Muscle of leg (tissue), 16 donors: ENCODE measurements at places on chromosomes 1 and 21. TPM values are rescaled to one million over a fixed set of nuclear protein-coding genes. Genes with fewer than 3 reads are reported as not detected.

Gene CDC42BPA
- 38.2 TPM for total RNA-seq

Gene AP4B1
- total RNA-seq = 20.2 TPM

Gene NBPF20
- 9.4 TPM for total RNA-seq

Gene ARHGAP30
- 1.3 TPM for total RNA-seq

Gene CDKN2C
- total RNA-seq = 10.9 TPM

Gene PTCH2
- total RNA-seq = 2.7 TPM

Gene LEMD1
- total RNA-seq = not detected

Gene CHD5
- total RNA-seq = 0.09 TPM

Gene ACOT11
- 8.2 TPM for total RNA-seq

Gene LCE3E
- not detected for total RNA-seq

DNA sequence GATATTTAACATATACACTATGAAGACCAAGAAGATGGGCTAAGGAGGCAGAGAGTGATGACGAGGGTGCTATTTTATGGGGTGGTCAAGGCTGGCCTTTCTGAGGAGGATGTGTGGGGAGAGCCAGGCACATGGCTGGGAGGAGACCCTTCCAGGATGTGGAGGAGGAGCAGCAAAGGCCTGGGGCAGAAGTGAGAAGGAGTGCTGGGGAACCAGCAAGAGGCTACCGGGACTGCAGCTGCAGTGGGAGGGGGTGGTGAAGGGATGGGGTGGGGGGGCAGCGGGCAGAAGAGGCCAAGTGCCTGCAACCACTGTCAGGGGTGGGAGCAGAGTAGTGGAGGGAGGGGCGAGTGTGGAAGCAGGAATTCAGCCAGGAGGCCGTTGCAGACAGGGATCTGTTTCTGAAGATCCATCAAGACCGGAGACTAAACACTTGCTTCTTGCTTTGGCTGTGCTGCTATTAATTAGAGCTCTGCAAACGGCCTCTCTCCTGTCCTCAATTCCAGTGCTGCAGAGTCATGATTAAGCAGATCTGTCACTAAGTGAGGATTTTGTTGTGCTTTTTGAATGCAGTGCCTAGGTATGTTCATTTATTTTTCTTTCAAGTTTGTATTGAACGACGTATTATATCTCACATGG is 89.9 kb downstream of the IER5 start:
- peaks cover 43% of the 10 kb centered on the region for H3K4me1 ChIP-seq
- no peak overlapping the region for H3K4me3 ChIP-seq
- H3K27me3 ChIP-seq = no peaks in the 10 kb centered on the region
- H3K36me3 ChIP-seq = no peaks in the 10 kb centered on the region
- peak overlapping the region; percentile 42 for H3K27ac ChIP-seq

DNA sequence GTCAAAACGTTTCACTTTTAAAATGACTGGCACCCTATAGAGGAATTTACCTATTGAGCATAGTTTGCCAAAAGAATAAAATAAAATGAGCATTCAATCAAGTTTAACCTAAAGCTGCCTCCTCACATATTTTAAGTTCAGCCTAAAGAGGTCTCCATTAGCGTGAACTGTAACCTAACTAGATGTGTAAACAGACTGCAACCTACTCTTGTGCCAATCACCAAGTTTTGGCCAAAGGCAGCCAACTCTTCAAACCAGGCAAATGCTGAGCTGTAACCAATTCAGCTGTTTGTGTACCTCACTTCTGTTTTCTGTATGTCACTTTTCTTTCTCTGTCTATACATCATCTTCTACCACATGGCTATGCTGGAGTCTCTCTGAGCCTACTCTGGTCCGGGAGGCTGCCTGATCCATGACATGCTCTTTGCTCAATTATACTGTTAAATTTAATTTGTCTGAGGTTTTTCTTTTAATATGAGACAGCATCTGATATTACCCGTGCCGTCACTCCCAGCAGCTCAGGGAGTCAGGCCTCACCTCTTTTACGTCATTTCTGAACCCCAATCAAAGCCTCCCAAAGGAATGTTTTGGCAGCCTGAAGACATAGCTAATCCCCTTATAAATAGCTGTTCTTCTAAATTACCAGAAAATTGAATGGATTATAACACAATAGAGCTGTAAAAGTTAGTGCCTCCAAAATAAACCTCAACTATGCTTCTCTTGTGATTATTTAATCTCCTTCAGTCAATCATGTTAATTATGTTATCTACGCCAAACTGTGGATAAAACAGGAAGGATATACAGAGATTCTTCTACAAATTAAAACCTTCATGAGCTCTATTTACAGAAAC is 81.0 kb upstream of the NR5A2 start:
- no peaks in the 10 kb centered on the region for H3K4me1 ChIP-seq
- no peak overlapping the region for H3K4me3 ChIP-seq
- H3K27me3 ChIP-seq = no peaks in the 10 kb centered on the region
- DNase-seq = no peak
- no peak overlapping the region for H3K27ac ChIP-seq
- H3K36me3 ChIP-seq = no peaks in the 10 kb centered on the region

GRCh38 chr1:159964144-159964543 is 10.1 kb upstream of the SLAMF9 start:
- peaks cover 2% of the 10 kb centered on the region for H3K27me3 ChIP-seq
- no peak for DNase-seq
- H3K36me3 ChIP-seq = no peaks in the 10 kb centered on the region
- H3K4me3 ChIP-seq = no peak overlapping the region
- no peak overlapping the region for H3K27ac ChIP-seq

DNA sequence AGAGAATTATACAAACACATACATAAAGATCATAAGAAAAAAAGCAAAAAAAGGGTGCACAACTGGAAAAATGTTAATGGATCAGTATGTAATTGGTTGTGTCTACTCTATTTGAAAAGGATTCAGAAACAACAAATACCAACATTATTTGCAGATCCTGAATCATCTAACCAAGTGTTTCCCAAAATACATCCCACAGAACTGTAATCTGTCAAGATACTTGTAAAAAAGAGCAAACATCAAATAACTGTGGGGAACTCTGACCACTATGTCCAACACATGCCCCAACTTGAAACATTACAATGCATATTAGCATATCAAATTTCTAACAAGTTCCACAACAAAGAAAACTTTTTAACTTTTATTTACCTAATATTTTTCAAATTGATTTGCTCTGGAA is 22.6 kb downstream of the ANKRD13C start:
- H3K4me1 ChIP-seq = no peaks in the 10 kb centered on the region
- no peak for DNase-seq
- no peak overlapping the region for H3K4me3 ChIP-seq
- no peak overlapping the region for H3K27ac ChIP-seq
- no peaks in the 10 kb centered on the region for H3K27me3 ChIP-seq
- peaks cover 4% of the 10 kb centered on the region for H3K36me3 ChIP-seq

DNA sequence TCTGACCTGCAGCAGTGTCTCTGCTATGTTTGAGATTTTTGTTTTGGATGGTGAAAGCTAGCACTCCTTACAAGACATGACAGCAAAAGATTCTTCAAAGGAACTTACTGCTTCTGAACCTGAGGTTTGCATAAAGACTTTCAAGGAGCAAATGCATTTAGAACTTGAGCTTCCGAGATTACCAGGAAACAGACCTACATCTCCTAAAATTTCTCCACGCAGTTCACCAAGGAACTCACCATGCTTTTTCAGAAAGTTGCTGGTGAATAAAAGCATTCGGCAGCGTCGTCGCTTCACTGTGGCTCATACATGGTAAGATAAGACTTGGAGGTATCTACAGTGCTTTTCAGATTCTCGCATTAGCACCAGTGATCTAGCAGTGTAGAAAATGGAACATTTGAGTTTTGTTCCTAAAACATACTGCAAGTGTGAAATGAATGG is 200.2 kb downstream of the PDE4B start:
- H3K27me3 ChIP-seq = no peaks in the 10 kb centered on the region
- no peaks in the 10 kb centered on the region for H3K36me3 ChIP-seq
- H3K4me1 ChIP-seq = no peaks in the 10 kb centered on the region

DNA sequence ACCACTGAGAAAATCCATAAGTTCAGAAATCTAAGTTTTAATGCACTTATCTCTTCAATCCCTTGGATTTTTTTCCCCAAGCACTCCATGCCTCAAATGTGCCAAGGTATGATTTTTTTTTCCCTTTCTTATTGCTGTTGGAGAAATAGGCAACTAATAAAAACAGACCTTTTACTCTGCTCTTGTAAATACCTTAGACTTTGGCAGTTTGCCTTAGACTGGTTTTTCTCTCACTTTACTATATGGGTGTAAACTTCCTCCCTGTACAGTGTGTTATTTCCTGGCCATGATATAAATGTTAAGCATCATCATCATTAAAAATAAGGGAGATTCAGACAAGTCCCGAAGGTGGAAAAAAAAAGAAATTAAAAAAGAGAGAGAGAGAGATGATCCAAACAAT is 65.7 kb downstream of the LRRC8C start:
- H3K27me3 ChIP-seq = no peaks in the 10 kb centered on the region
- no peaks in the 10 kb centered on the region for H3K4me1 ChIP-seq
- no peaks in the 10 kb centered on the region for H3K36me3 ChIP-seq
- peak; percentile 41 for DNase-seq
- H3K27ac ChIP-seq = no peak overlapping the region
- H3K4me3 ChIP-seq = no peak overlapping the region

- DNase-seq = peak; percentile 68
- H3K4me1 ChIP-seq = peaks cover 3% of the 10 kb centered on the region
- no peaks in the 10 kb centered on the region for H3K27me3 ChIP-seq
- H3K27ac ChIP-seq = no peak overlapping the region
- H3K36me3 ChIP-seq = no peaks in the 10 kb centered on the region
These were observed 566.8 kb upstream of the USP24 start for GRCh38 chr1:55781944-55782482.

- H3K4me3 ChIP-seq = no peak overlapping the region
- no peaks in the 10 kb centered on the region for H3K27me3 ChIP-seq
- DNase-seq = no peak
- H3K36me3 ChIP-seq = no peaks in the 10 kb centered on the region
These were observed 1.9 kb downstream of the CTSE start for GRCh38 chr1:206021626-206022365.

- no peaks in the 10 kb centered on the region for H3K27me3 ChIP-seq
- no peak overlapping the region for H3K27ac ChIP-seq
- no peaks in the 10 kb centered on the region for H3K4me1 ChIP-seq
- no peaks in the 10 kb centered on the region for H3K36me3 ChIP-seq
- no peak for DNase-seq
- H3K4me3 ChIP-seq = no peak overlapping the region
These were observed 19.0 kb upstream of the DUSP10 start for GRCh38 chr1:221760911-221761310.

- H3K4me3 ChIP-seq = no peak overlapping the region
- H3K36me3 ChIP-seq = no peaks in the 10 kb centered on the region
- H3K4me1 ChIP-seq = peaks cover 9% of the 10 kb centered on the region
- H3K27me3 ChIP-seq = no peaks in the 10 kb centered on the region
- no peak overlapping the region for H3K27ac ChIP-seq
- DNase-seq = no peak
These were observed 32.9 kb downstream of the NIBAN1 start for GRCh38 chr1:184941410-184941733.

GRCh38 chr21:41914965-41915364 is 35.8 kb upstream of the PRDM15 start:
- H3K27me3 ChIP-seq = no peaks in the 10 kb centered on the region
- no peak for DNase-seq
- H3K36me3 ChIP-seq = peaks cover 55% of the 10 kb centered on the region

- no peak overlapping the region for H3K4me3 ChIP-seq
- no peak for DNase-seq
- H3K4me1 ChIP-seq = no peaks in the 10 kb centered on the region
- H3K27ac ChIP-seq = no peak overlapping the region
- no peaks in the 10 kb centered on the region for H3K36me3 ChIP-seq
These were observed 6.1 kb downstream of the SLC22A15 start for GRCh38 chr1:115982400-115982799.

DNA sequence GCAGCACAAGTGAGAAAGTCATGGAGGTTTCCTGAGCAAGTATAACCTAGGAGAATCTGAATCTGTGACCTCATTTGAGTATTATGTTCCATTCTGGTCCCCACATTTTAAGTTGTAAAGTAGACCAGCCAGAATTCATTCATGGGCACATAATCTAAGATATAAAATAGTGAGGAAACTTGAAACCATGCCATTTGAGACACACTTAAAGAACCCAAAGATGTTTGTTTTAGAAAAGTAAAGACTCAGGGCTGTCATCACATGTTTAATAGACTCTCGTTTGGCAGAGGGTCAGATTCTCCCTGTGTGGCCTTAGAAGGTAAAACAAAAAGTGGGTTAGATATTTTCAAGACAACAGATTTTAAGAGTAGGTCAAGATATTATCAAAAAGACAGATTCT is 6.4 kb downstream of the SZT2 start:
- no peaks in the 10 kb centered on the region for H3K27me3 ChIP-seq
- H3K36me3 ChIP-seq = peaks cover 11% of the 10 kb centered on the region

DNA sequence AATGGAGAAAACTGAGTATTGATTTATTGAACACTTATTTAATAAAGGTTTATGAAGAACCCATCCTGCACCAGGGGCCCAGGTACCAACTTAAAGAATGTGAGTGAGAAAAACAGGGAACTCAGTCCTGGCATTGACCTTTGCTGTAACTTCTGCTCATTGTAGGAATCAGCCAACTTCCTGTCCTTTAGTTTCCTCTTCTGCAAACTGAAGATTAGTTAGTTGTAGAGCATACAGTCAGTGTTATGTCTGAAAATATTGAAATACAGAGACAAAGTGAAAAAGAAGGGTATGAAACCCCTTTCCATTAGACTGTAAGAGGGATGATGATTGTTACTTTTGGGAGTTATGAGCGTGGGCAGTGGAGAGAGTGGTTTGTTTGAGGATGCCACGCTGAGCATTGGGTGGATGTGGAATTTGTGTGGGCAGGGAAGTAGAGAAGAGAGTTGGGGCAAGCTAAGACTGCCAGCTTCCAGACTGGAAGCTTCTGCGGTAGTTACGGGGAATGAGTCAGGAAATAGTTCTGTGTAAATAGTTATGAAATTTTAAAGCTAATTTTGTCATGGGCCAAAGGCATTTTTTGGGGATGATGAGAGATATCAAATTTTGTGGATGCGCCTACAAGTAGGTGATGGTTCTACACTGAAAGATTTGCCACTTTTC is 89.2 kb downstream of the GPR88 start:
- peak; percentile 33 for DNase-seq
- no peaks in the 10 kb centered on the region for H3K4me1 ChIP-seq

DNA sequence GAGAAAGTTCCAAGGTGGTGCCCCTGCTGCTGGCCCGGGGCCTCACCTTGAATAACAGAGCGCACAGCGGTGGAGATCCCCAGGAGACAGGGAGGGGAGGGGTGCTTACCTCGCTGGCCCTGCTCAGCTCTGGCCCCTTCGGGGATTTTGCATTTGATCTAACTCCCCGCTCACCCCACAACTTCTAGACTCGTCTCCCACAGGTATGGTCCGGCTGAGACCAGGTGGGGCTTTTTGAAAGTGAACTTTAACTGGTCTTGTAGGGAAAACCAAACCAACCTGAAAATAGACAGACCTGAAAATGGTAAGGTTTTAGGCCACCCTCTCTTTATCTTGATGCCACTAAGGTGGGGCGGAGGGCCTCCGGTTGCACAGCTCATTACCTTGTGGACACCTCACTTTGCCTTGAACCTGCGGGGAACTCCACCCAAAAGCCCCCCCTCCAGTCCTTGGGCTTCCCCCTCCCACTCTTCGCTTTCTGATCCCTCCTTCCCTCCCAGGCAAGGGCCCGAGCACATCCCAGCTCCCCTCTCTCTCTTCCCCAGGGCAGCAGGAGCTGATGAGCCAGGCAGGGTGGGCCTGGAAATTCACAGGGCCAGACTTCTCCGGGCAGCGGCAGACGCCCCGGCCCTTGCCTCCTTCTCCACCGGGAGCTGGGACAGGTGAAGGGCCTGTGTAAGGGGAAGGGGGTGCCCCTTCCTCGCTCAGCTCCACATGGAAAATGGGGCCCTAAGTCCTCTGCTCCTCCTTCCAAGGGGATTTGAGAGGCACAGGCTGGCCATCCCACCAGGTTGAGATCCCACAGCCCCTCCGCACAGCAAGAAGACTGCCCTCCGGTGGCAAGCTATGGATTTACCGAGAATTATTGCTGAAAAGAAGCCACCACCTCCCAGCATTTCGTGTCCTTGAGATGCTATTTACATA is 16.1 kb downstream of the TNFRSF8 start:
- DNase-seq = peak; percentile 39
- H3K27ac ChIP-seq = no peak overlapping the region
- peaks cover 13% of the 10 kb centered on the region for H3K27me3 ChIP-seq
- H3K36me3 ChIP-seq = no peaks in the 10 kb centered on the region
- H3K4me1 ChIP-seq = no peaks in the 10 kb centered on the region
